MV-4-11 (cell line): ENCODE measurements at places on chromosomes 13 and 19.

DNA sequence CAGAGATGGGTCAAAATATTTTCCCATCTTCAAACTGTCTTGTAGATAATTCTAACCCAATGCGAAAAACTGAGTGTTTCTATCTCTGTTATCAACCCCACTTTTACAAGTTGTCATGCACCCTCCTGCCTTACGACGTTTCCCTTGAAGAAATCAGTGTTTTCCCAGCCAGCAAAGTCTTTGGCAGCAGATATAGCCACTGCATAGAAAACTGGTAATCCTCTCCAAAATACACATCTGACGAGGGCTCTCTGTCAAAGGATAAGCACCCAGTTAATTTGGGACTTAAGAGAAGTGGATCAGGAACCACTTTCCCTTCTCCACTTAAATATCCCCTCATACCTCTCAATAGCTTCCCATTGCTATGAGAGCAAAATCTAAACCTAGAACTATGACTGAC lies 351.9 kb upstream of the MIR17HG start:
- no peak for DNase-seq

GRCh38 chr19:50331221-50331993 lies 2.2 kb upstream of the KCNC3 start:
- DNase-seq: no peak

DNA sequence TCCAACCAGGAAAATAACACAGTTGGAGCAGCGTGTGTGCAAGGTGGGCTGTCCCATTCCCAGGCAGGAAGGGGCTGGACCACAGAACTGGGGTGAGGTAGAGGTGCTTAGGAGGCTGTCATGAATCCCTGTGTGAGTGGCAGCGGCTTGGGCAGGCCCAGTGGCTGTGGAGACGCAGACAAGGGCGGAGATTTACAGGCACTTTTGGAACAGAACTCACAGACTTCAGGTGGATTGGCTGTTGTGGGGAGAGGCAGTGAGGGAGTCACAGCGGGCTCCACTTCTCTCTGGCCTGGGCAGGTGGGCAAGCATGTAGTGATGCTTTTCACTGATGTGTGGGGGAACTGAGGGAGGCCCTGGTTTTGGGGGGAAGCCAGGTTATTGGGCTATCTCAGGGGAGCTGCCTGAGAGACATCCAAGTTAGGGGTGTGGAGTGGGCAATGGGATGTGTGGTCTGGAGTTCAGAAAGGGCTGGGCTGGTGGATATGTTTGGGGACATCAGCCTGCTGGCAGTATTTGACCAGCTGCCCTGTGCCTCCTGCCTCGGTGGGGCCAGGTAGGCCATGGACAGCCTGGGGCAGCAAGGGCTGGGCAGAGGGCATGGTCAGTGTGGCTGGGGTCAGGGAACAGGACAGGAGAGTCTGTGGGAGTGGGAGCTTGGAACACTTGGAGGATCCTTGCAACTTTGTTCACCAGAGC lies 27.0 kb upstream of the ZNF492 start:
- DNase-seq: no peak

- no peak for DNase-seq
Observed at GRCh38 chr13:107057028-107057631, 489.2 kb upstream of the ARGLU1 start.

DNA sequence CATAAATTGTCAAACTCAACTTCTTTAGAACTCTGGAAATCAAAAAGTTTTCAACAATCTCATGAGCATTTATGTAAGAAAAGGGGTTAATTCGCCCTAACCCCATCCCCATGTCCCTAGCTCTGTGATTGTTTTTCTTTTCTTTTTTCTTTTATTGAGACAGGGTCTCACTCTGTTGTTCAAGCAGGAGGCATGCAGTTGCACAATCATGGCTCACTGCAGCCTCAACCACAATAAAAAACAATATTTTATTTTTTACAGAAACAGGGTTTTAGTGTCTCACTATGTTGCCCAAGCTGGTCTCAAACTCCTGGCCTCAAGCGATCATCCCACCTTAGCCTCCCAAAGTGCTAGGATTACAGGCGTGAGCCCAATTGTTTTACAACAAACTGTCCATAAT lies 16.7 kb downstream of the VWA8 start:
- no peak for DNase-seq

GRCh38 chr13:81927347-81927746 lies 1586.4 kb upstream of the SPRY2 start:
- no peak for DNase-seq

DNA sequence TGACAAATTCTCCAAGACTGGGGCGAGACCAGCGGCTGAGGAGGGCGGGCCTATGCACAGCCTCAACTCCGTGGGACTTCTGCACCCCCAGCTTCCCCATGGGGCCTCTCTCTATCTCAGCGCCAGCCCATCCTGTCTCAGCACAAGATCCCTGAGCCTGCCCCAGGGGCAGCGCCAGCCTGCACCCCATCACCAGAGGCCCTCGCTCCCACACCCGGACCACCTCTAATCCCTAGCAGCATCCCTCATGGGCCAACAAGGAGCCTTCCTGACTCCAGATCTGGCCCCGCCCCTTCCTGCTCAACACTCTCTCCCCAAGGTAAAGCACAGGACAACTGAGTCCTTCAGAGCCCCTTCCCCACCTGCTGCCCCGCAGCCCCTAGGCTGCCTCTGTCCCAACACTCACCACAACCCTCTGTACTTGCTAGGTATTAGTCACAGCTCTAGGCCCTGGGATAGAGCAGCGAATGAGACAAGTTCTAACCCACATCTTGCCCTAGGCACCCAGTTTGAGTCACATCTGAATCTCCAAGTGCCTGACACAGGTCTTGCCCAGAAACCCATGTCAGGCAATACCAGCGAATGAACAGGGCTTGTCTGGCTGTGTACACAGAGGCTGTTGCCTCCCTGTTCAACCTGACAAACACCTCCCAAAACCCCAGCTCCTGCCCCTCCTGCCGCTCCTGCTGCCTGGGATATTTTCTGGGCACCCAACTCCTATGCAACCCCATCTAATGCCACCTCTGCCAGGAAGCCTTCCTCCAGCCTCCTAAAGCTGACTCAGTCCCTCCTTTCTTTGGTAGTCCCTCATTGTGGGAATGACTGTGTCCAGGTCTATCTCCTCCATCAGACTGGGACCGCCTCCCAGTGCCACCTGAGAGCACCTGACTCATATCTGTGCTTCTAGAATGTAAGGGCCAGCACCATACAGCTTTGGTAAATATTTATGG lies 18.6 kb downstream of the GRIK5 start:
- DNase-seq: no peak

DNA sequence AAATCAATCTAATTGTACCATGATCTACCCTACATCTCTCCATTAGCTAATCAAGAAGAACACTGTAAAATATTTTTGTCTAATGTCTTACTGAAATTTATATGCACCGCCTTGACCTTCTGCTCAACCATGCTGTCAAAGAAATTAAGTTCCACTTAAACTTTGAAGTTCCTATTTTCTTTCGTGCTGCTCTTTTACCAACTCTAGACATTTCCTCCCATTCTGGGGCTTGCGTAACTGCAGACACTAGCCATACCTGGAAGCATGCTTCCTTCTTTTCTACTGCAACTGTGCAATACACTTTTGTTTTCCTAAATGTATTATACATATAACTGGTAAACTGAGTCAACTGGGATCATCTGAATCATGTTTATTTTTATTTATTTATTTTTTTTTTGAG lies 8.5 kb upstream of the UBE2L5 start:
- peak; percentile 42 for DNase-seq

DNA sequence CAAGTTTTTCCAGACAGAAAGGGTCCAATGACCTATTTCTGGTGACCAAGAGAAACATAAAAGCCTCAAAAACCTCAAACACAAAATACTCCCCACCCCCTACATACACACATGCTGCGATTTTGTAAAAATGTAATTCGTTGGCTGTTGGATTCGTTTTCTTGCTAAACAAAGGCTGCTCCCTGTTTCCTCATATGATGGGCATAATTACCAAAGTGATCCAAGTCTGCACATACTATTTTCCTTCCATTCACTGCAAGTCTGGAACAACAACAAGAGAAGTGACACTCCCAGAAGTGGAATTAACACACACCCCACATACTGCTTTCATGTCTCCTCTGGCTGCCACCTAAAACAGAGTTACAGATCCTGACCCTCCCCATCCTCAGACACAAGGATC lies 131.9 kb downstream of the RAP2A start:
- DNase-seq: no peak

GRCh38 chr13:69921156-69921555 lies 186.5 kb upstream of the ATXN8OS start:
- no peak for DNase-seq

GRCh38 chr13:66036024-66036614 lies 1194.0 kb downstream of the PCDH9 start:
- no peak for DNase-seq

GRCh38 chr19:5795382-5795919 lies 4.5 kb upstream of the DUS3L start:
- no peak for DNase-seq
